GM12878 (cell line): ENCODE measurements at places on chromosomes 2 and 18. TPM values are rescaled to one million over a fixed set of nuclear protein-coding genes. Genes with fewer than 3 reads are reported as not detected.

The FSHR gene
- total RNA-seq, result not detected in 2 replicates

The ANTXR1 gene
- 0.26 and 0.32 TPM in 2 replicates for total RNA-seq

The SKOR2 gene
- total RNA-seq, result not detected in 2 replicates

The MROH2A gene
- total RNA-seq, result not detected in 2 replicates

The TCF4 gene
- 33.6 and 33.8 TPM in 2 replicates for total RNA-seq

The CRACDL gene
- total RNA-seq, result 0.48 and 0.72 TPM in 2 replicates

The G6PC2 gene
- total RNA-seq, result not detected in 2 replicates

The LTBP1 gene
- total RNA-seq, result 0.15 and 0.32 TPM in 2 replicates

- DNase-seq, result no peak
Measured at GRCh38 chr2:223970343-223971128, 13.3 kb downstream of the MRPL44 start.

DNA sequence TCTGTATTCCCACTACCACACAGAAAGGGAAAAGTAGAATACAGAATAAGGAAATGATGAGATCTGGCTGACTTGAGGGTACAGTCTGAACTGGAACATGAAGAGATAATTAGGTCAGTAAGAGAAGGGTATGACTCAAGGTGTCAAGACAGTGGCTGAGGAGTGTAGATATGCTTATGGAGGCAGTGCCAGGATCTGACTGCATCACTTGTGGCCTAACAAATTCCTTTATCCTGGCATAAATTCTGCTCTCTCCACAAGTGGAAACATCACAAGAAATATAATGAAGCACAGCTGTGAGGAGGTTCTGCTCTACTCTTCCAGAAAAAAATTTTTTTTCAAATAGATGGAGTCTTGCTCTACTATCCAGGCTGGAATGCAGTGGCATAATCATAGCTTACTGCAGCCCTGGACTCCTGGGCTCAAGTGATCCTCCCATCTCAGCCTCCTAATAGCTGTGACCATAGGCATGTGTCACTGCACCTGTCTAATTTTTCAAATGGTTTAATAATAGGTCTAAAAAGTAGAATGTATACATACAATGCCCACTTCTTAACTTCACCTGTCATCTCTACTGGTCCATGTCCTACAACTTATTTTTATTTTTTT lies 85.3 kb downstream of the C2orf74 start:
- DNase-seq, result no peak

- no peak for DNase-seq
Measured at GRCh38 chr2:129144082-129144791, 825.6 kb upstream of the HS6ST1 start.

DNA sequence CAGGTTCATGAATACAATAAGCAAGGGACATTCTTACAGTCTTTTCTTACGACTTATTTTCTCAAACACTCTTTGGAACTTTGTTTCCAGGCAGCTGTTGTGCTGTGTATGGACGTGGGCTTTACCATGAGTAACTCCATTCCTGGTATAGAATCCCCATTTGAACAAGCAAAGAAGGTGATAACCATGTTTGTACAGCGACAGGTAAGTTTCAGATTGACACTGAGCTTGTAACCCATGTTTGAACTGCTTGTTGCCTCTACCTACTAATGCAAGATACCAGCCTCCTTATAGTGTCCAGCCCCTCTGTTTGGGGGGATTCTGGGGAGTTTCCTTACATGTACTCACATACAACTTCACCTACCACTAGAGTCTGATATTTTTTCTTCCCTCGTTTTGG lies 3.8 kb downstream of the XRCC5 start:
- DNase-seq, result no peak

- no peak for DNase-seq
Measured at GRCh38 chr2:106094131-106094841, 99.8 kb downstream of the UXS1 start.

GRCh38 chr18:42950732-42951131 lies 164.8 kb downstream of the RIT2 start:
- DNase-seq, result no peak

GRCh38 chr2:237290261-237290660 lies 123.7 kb downstream of the COL6A3 start:
- DNase-seq, result no peak

- DNase-seq, result no peak
Measured at GRCh38 chr18:79529296-79529695, 133.6 kb downstream of the NFATC1 start.

GRCh38 chr18:2706903-2707302 lies 51.4 kb downstream of the SMCHD1 start:
- no peak for DNase-seq

GRCh38 chr2:217698691-217699090 lies 304.1 kb downstream of the TNS1 start:
- DNase-seq, result no peak

- no peak for DNase-seq
Measured at GRCh38 chr2:164642946-164643555, 21.8 kb upstream of the GRB14 start.

- DNase-seq, result no peak
Measured at GRCh38 chr18:55455938-55456337, 132.1 kb downstream of the TCF4 start.
